ENCODE measurements at places on chromosomes 6 and 20. TPM values are rescaled to one million over a fixed set of nuclear protein-coding genes. Genes with fewer than 3 reads are reported as not detected.

IRF4 gene
- total RNA-seq, result not detected

SRMS gene
- total RNA-seq, result not detected

TOP1 gene
- 14.9 TPM for total RNA-seq

TMC2 gene
- total RNA-seq, result not detected

SAMD3 gene
- total RNA-seq, result not detected

BNIP5 gene
- total RNA-seq, result 3.6 TPM

TUBB2B gene
- total RNA-seq, result 2.5 TPM

LRRN4 gene
- 1.7 TPM for total RNA-seq

TAF11 gene
- total RNA-seq, result 22.2 TPM

C6orf15 gene
- 0.33 TPM for total RNA-seq

TMEM170B gene
- 0.42 TPM for total RNA-seq

UFL1 gene
- total RNA-seq, result 4.3 TPM

TBXT gene
- total RNA-seq, result not detected

SLC22A2 gene
- not detected for total RNA-seq

BAK1 gene
- total RNA-seq, result 19.7 TPM

OSTM1 gene
- 18.2 TPM for total RNA-seq

GRCh38 chr6:4647414-4648365, 128.5 kb upstream of the CDYL start:
- peak; percentile 68 for DNase-seq

GRCh38 chr20:1377984-1378734, 14.7 kb downstream of the FKBP1A start:
- DNase-seq, result no peak

DNA sequence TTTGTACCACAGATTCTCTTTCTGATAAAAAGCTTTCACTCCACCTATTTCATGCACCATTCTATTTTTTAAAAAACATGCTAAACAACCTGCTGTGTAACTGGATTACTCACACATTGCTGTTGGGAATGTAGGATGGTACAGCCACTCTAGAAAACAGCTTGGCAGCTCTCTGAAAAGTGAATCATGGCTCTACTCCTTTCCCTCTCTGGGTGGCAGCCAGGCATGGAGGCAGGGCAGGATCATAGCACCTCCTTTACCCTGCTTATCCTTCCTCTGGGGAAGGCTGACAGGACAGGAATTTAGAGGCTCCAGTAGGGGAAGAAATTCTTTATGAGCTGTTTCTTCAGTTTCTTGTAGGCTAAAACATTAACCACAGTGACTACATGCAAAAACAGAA, 6.7 kb upstream of the VNN2 start:
- DNase-seq, result peak; percentile 34

DNA sequence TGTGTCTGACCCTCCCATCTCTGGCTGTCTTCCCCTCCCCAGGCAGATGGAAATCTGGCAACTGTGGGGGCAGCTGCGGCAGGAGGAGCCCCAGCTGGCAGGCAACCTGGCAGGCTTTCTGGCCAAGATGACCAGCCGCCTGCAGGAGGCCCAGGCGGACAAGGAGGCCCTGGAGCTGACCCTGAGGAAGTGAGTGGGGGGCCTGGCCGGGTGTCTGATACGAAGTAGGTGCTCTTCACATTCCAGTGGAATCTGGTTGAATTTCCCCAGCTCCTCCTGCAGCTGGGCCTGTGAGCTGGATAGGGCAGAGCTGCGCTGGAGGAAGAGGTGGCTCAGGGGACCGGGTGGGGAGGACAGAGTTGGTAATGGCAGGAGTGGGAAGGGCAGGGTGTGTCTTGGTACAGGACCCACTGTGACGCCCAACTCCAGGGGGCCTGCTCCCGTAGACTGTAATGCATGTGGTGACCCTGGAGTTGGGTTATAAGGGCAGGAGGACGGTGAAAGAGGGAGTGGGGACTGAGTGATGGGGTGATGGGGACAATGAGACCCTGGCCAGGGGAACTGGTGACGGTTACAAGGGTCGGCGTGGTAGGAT, 19.7 kb downstream of the RAB44 start:
- DNase-seq, result no peak

- no peak for DNase-seq
These were observed 120.1 kb downstream of the PLEKHG1 start for GRCh38 chr6:150719831-150720230.

DNA sequence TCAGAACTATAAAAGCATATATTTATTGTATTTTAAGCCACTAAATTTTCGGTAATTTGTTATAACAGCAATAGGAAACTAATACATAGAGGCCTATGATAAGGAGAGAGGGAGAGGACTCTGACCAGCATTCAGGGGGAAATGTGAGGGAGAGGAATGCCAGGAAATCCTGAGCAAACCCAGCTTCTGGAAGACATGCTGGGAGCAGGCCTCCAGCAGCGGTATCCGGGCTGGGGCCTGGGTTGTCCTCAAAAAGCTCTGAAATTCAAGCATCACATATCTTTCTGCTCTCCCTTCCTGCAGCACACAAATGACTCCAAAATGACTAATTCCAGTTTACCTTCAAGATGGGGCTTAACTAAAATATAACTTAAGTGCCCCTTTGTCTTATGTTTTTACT, 33.4 kb upstream of the RIMS1 start:
- no peak for DNase-seq

DNA sequence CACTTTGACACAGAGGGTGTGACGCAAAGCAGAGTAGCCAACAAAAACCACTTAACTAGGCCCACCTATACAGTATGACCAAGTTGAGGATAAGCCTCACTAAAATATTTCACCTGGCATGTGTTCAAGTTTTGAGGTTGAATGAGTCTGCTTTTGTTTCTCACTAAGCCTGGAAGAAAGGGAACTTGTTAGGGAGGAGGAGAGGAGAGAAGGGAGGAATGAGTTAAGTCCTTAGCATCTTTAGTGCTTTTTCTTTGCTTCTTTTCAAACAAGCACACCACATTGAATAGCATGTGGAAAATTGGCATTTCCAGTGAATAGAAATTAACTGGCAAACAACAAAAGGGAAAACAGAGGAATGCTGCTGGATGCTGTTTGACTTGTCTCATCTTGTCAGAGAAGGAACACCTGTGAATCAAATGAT, 461.9 kb downstream of the GJA1 start:
- DNase-seq, result no peak

DNA sequence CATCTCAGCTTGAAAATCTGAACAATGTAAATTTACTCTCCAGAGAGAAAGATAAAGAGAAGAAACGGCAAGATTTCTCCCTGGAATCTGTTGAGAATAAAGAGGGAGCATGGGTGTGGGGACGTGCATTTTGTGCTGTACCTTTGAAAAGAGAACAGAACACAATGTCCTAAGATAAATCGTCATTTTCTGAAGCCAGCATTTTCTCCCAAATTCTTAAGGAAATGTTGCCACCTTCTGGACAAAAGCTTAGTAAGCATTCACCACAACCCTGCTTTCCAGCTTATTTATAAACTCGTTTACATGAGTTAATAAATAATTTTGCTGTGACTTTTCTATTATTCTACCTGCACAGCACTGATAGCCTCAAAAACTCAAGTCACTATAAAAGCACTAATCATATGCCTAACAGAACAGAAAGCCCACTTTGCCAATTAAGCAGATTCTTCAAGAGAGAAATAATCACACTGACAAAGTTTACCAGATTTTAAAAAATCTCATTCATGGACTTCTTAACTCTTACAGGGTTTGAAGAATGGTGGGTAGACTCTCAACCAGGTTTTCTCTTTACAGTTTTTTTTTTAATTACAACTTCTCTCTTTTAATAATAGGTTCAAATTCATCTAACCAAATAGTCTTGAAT, 155.8 kb downstream of the MBOAT1 start:
- DNase-seq, result peak; percentile 66

GRCh38 chr6:17966451-17966850, 21.0 kb downstream of the KIF13A start:
- no peak for DNase-seq

GRCh38 chr20:44664131-44664530, 12.6 kb upstream of the ADA start:
- no peak for DNase-seq

- DNase-seq, result no peak
These were observed 444.1 kb upstream of the SOX4 start for GRCh38 chr6:21149470-21149869.

DNA sequence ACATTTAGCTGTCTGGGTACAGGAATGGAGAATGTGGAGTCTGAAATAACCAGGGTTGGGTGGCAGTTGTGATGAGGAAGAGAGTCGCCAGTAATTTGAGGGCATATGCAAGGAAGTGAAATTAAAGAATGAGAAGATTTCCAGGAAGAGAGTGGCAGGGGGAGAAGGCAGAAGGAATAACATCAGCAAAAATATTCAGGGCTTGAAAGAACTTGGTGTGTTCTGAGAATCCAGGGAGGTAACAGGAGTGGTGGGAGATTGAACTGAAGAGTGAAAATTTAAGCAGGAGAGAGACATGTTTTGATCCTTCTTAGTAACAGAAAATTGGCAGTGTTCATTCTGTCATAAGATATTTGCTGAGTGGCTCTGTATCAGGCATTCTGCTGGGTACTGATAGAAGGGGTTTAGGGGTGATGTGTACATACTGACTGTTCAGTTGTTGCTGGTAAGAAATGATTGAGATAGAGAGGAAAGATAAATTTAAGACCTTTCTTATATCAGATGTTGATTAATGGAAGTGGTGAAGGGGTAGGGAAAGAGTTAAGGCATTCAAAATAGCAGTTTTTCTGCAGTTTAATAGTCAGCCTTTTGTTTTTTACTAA, 54.7 kb downstream of the PHF20 start:
- no peak for DNase-seq

GRCh38 chr20:45972500-45973183, 639 bp upstream of the ZNF335 start:
- DNase-seq, result no peak

DNA sequence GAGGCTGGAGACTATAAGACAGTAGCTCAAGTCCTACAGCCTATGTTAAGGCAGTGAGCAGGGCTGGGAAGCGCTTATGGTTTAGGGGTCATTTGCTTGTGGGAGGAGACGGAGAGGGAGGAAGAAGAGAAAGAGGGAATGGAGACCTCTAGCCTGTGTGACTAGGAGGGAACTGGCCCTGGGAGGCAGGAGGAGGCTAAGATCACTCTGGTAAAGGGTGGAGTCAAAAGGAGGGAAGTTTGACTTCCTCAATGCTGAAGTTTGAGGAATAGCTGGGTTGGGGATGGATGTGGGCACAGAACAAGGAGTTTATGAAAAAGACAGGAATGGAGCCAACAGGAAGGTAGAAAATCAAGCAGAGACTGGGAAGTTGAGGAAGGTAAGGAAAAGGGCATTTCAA, 6.4 kb upstream of the BACH2 start:
- no peak for DNase-seq

DNA sequence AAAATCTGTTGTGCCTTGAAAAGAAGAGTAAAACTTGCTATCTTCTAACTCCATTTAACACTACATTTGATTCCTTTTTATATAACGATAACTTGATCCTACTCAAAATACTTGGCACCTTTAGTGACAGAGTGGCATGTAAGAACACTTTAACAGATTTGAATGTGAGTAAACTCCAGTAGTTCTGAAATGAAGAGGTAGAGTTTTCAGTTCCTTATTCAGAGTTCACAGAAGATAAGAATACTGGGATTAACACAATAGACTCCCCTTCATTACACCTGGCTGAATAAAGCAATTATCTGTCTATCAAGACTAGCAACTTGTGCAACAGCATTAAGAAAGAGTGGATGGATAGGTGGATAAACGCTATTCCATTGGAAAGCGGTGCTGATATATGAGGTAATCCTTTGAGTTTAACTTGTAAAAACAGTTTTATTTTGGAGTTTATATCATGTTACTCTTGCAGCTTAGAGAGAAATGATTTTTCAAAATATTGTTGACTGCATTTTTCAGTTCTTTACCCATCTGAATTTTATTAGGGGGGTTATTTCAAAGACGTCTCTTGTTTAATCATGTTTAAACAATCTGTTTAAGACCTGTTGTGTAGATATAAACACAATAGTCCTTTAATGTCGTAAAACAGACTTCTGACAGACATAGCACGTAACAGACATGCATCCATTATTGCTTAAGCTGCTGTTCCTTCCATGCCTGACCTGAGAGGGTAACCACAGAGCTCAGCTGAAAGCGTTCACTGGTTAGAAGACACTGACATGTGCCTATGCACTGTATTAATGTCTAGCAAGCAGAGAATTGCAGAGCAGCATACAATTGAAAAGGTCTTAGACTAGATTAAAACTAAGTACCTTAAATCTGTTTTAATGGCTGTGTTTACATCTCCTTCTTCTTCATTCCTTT, 102.4 kb upstream of the SUPT3H start:
- no peak for DNase-seq

All from HT-29 (cell line).